Activated naive CD8-positive, alpha-beta T cell treated with anti-CD3 and anti-CD28 coated beads, Interleukin-2, amount 50 U/mL, for 24 hours (primary cell): ENCODE measurements at places on chromosomes 3 and 15.
A peak's percentile ranks its signal among the peaks of the same experiment; 100 is the strongest.

- DNase-seq, result peak; percentile 87
- H3K27ac ChIP-seq, result peak overlapping the region; percentile 98
- H3K27me3 ChIP-seq, result peaks cover 4% of the 10 kb centered on the region
- peaks cover 92% of the 10 kb centered on the region for H3K4me1 ChIP-seq
- H3K4me3 ChIP-seq, result peak overlapping the region; percentile 88
These were observed 356.8 kb downstream of the FOXP1 start for GRCh38 chr3:71226565-71227269.

- no peak for DNase-seq
- no peak overlapping the region for H3K4me3 ChIP-seq
- no peak overlapping the region for H3K27ac ChIP-seq
- no peaks in the 10 kb centered on the region for H3K36me3 ChIP-seq
These were observed 453.6 kb upstream of the THBS1 start for GRCh38 chr15:39127151-39127790.

DNA sequence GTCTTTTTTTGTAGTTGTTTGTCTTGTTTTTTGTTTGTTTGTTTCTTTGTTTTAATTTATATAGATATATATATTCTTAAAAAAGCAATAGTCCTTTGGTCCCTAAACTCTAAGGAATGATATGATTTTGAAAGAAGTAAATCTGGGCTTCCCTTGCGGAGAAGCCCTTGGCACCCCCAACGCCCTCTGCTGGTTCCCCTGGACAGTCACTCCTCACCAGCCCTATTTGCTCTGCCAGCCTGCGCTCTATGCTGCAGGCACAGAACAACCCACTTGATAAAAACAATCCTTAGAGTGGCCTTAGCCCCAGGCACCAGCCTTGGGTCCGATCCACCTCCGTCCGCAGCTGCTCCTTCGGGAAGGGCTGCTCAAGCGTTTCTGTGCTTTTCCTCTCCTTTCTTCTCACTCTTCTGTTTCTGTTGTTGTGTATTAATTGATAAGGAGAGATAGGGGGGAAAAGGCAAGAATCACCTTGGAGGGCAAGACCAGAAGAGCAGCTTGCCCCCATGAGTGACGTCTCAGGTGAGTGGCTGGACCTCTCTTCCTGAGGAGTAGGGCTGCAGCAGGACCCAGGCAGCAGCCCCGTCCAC, 13.7 kb upstream of the PARP6 start:
- H3K4me1 ChIP-seq, result no peaks in the 10 kb centered on the region
- no peaks in the 10 kb centered on the region for H3K27me3 ChIP-seq
- H3K36me3 ChIP-seq, result no peaks in the 10 kb centered on the region
- H3K4me3 ChIP-seq, result no peak overlapping the region
- peak; percentile 57 for DNase-seq

- H3K4me1 ChIP-seq, result peaks cover 10% of the 10 kb centered on the region
- H3K36me3 ChIP-seq, result peaks cover 5% of the 10 kb centered on the region
- H3K27me3 ChIP-seq, result peaks cover 10% of the 10 kb centered on the region
These were observed 3.6 kb upstream of the NMD3 start for GRCh38 chr3:161217496-161217895.

DNA sequence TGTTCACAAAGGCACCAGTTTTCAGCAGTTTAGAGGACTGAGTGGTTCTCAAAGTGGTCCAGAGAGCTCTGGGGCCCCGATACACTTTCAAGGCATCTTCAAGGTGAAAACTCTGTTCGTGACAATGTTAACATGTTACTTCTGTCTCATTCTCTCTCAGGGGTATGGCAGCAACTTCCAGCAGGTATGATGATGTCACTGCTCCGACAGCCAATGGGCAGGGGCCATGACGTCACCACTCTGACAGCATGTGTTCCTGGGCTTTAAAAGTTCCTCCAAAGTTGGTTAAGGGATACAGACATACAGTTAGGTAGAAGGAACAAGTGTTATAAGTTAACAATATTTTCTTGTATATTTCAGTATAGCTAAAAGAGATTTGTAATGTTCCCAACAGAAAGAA, 87.9 kb downstream of the KLF15 start:
- H3K36me3 ChIP-seq, result no peaks in the 10 kb centered on the region
- no peak overlapping the region for H3K27ac ChIP-seq
- H3K4me3 ChIP-seq, result no peak overlapping the region

GRCh38 chr15:85941186-85941855, 138.3 kb upstream of the AGBL1 start:
- no peak for DNase-seq
- no peak overlapping the region for H3K27ac ChIP-seq
- no peaks in the 10 kb centered on the region for H3K27me3 ChIP-seq
- no peaks in the 10 kb centered on the region for H3K36me3 ChIP-seq
- no peak overlapping the region for H3K4me3 ChIP-seq
